ENCODE measurements at places on chromosomes 6 and 20.

GRCh38 chr6:34867484-34867883 lies 20.4 kb downstream of the TAF11 start:
- DNase-seq = peak; percentile 16

DNA sequence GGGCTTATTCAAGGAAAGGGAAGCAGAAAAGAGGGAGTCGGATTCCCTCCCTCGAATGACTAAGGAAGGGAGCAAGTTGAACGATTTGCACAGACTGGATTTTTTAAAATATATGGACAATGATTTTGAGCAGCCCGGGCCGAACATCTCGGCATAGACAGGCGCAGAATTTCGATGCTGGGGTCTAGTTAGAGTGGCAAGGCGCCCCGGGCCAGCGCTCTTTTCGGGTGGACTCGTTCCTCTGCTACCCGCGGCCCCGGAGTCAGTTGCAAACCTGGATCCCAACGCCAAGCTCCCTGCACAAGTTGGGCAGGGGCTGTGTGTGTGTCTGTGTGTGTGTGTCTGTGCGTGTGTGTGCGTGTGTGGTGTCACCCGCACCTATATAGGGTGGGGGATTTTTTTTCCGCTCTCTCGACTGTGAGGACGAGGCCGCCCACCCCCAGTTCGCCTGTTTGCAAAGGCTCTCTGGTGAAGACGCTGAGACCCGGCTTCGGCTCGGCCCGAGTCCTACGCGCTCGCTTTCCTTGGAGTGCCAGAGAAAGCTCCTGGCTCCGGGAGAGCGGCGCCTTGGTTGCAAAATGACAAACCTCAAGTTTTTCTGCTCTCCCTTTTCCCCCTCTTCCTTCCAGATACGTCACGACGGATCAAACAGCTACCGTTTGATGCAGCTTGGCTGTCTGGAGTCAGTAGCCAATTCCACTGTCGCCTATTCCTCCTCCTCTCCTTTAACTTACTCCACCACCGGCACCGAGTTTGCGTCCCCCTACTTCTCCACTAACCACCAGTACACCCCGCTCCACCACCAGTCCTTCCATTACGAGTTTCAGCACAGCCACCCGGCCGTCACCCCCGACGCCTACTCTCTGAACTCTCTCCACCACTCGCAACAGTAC lies 1.4 kb downstream of the TFAP2D start:
- DNase-seq = no peak

GRCh38 chr20:4159765-4160490 lies 144.6 kb upstream of the RNF24 start:
- DNase-seq = no peak

- no peak for DNase-seq
These were observed 341.3 kb downstream of the ZFAND3 start for GRCh38 chr6:38160831-38161230.

- DNase-seq = peak; percentile 71
These were observed 67.3 kb downstream of the PREX1 start for GRCh38 chr20:48760403-48760983.

DNA sequence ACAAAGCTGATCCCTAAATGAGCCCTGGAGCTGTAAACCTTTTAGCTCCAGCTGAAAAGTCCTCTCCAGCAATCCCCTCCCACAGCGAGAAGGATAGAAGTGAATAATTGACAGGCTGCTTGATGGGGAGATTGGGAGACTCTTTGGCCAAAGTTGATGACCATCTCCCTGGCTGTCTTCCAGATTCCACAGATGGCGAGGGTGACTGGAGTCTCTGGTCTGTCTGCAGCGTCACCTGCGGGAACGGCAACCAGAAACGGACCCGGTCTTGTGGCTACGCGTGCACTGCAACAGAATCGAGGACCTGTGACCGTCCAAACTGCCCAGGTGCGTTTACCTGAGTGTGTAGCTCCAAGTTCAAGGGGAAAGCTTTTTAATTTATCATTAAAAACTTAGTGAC lies 67.3 kb downstream of the ISM1 start:
- no peak for DNase-seq

GRCh38 chr6:3414327-3415081 lies 42.3 kb downstream of the SLC22A23 start:
- DNase-seq = peak; percentile 68

GRCh38 chr6:112268654-112269053 lies 14.3 kb upstream of the LAMA4 start:
- DNase-seq = no peak

DNA sequence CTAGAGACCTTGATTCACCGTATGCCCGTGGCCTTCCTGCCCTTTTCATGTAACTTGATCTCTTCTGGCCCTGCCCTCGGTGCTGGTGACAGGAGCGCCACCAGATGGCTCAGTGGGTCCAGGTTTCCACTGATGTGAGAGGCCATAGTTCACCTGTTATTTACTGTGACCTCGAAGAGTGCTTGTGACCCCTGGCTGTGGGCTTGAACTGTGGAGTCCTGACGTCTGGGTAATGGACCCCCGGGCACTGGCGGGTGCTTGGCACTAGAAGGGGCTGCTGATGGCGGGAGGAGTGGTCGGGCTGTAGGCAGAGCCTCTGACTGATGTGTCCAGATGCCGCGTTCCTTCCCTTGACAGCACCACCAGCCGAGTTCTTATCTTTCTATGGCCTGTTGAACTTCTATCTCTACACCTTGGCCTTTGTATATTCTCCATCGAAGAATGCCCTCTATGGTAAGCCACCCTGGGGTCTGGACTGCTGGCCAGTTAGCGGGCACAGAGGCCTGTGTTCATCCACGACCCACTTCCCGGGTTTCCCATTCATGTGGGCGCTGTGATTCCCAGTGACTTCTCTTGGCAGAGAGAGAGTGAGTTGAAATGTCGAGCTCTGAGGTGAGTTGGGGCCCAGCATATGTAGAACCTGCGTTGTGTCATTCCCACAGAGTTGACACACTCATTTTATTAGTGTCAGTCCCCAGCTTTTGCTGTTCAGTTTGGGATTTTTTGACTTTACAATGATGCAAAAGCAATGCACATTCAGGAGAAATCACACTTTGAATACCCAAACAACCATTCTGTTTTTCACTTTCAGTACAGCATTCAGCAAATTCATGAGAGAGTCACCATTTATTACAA lies 14.9 kb downstream of the DYNLT1 start:
- DNase-seq = no peak

GRCh38 chr6:78268591-78269452 lies 598.5 kb upstream of the IRAK1BP1 start:
- DNase-seq = no peak

DNA sequence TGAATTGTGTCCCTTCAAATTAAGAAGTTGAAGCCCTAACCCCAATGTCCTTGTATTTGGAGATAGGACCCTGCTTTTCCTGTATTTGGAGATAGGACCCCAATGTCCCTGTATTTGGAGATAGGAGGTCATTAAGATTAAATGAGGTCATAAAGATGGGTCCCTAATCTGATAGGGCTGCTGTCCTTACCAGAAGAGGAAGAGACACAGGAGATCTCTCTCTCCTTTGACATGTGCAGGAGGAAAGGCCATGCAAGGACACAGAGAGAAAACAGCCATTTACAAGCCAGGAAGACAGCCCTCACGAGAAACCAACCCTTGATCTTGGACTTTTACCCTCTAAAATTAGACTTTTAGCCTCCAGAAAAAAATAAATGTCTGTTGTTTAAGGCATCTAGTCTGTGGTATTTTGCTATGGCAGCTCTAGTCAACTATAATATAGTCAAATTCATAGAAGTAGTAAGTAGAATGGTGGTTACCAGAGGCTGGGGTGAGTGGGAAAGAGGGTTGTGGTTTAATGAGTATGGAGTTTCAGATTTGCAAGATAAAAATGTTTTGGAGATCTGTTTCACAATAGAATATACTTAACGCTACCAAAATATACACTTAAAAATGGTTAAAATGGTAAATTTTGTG lies 59.3 kb downstream of the UBE3D start:
- DNase-seq = no peak

GRCh38 chr6:82068721-82069120 lies 178.8 kb downstream of the IBTK start:
- DNase-seq = no peak

- no peak for DNase-seq
These were observed 131.6 kb downstream of the KIF16B start for GRCh38 chr20:16441546-16442164.

DNA sequence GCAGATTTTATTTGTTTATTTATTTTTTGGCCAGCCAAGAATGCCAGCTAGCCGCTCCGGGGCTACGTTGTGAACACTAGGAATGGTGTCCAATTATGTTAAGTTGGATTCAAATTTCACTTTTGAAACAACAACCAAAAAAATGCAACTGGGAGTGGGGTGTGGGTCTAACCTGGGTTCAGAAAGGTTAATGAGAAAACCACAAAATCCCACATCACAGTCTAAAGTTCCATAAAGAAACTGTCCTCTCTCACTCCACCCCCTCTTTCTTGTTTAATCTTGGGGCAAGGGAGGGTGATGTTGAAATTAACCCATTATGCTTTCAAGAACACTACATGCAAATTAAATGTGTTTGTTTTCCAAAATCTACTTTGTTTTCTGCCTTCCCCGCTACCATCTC lies 77.2 kb downstream of the LINC00237 start:
- no peak for DNase-seq

GRCh38 chr6:95321126-95321525 lies 256.2 kb upstream of the MANEA start:
- peak; percentile 36 for DNase-seq

- no peak for DNase-seq
These were observed 32.2 kb downstream of the COX4I2 start for GRCh38 chr20:31669876-31670275.

GRCh38 chr6:107421696-107422256 lies 37.6 kb downstream of the PDSS2 start:
- no peak for DNase-seq

DNA sequence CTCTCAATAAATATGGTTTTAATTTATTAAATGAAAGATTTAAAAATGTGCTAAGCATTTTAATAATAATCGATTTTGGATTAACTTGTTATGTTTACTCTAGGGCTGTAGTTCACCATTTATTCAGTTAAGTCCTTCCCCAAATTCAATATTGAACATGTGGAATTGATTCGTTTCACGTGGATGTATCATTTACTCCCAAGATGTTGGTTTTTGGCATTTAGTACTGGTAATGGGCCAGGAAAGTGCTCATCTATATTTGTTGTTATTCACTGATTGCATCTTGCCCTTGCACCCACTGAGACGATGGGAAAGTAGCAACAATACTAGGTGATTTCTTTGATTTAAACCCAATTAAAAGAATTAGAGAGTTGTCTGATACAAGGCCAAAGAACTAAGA lies 97.1 kb downstream of the ESR1 start:
- DNase-seq = no peak

DNA sequence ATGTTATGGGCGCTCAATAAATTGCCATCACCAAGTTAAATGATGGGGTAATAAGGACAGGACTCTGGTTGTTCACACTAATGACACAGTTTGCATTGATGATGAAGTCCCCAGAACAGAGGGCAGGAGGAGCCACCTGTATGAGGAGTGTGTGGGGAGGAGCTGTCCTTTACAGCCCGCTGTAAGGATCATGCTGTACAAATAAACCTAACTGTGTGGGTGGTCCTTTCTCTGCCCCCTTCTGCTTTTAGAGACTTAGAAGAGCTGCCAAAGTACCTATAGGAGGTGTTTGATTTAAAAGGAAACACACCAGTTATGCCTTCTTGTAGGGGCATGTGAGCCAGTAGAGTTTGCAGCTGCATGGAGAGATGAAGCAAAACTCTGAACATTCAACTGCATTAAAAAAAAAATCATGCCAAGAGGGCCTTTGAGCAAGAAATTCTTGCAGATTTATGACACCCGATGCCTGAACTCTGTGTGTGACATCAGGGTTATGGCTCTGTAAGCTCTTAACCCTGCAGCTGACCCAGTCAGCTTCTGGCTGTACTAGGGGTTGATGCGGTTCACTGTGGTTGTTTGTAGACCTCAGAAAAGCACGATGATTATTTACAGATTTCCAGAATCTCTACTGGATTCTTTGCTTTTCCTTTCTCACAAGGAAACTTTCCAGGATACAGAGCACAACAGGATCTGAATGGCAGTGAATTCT lies 67.4 kb downstream of the UST start:
- no peak for DNase-seq

DNA sequence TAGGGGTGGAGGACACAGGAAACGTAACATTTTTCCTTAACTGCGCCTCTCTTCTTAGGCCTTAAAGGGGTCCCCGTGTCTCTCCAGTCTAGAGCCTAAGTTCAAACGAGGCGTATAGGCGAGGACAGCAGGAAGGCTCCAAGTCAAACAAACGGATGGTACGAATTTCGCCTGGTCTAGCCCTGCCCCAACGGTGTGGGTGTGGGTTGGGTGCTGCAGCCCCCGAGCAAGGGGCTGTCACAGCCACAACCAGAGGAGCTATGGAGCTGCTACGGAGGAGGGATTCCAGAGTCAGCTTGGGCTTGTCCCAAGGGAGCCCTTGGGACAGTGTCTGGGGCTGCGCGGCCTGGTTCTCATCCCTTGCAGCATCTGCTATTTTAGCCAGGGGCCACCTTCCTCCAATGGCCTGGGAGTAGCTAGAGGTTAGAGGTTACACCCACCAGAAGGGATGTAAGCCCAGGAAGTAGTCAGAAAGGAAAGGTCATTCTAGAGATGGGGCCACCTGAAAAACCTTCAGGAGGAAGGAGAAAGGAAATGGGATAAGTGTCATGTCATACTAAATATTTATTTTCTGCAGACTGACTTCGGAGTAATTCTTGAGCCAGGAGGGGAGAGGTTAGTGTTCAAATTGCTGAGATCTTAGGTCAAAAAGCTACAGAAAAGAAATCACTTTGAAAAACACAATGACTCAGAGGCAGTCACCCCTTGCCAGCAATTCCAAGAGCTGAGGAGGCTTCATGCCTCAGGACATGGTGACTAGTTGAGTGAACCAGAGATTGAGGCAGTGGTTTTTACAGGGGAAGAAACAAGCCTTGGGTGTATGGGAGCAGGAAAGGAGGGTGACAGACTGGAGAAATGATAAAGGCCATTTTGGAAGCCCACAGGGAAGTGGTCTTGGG lies 21.7 kb downstream of the VPS52 start:
- DNase-seq = peak; percentile 88

- peak; percentile 77 for DNase-seq
These were observed 49.2 kb downstream of the FYN start for GRCh38 chr6:111823831-111824607.

DNA sequence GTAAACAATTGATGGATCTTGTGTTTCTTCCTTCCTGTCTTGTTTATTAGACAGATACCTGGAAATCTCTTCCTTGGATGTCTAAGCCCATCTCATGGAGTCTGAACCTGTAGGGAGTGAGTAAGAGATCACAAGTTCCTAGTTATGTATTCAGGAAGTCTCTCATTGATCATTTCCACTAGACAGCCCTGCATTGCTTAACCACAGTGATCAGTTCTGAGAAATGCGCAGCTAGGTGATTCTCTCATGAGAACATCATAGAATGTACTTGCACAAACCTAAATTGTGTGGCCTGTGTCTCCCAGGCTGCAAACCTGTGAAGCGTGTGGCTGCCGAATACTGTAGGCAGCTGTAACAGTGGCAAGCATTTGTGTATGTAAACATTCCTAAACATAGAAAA lies 39.1 kb downstream of the FAM120B start:
- DNase-seq = no peak

DNA sequence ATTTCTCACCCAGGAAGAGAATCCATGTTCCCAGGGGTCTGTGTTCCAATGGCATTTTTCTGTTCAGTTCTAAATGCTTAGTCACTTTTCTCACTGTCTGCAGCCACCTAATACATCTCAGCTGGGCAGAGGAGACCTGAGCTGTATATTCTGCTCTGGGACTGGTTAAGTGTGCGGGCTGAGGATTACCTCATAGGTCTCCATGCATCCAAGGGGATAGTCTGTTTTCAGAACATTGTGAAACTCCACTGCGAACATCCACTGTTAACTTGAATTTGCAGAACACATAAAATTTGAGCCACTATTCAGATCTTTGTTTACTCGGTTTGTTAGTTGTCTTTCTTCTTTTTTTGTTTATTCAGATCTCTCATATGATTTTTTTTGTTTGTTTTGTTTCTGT lies 947.1 kb downstream of the TFAP2A start:
- DNase-seq = peak; percentile 53

Data from cardiac fibroblast (primary cell).